ENCODE measurements at places on chromosomes 2 and 18. TPM values are rescaled to one million over a fixed set of nuclear protein-coding genes. Genes with fewer than 3 reads are reported as not detected.

- DNase-seq: no peak
Observed at GRCh38 chr2:197851451-197851850, 47.1 kb downstream of the PLCL1 start.

DNA sequence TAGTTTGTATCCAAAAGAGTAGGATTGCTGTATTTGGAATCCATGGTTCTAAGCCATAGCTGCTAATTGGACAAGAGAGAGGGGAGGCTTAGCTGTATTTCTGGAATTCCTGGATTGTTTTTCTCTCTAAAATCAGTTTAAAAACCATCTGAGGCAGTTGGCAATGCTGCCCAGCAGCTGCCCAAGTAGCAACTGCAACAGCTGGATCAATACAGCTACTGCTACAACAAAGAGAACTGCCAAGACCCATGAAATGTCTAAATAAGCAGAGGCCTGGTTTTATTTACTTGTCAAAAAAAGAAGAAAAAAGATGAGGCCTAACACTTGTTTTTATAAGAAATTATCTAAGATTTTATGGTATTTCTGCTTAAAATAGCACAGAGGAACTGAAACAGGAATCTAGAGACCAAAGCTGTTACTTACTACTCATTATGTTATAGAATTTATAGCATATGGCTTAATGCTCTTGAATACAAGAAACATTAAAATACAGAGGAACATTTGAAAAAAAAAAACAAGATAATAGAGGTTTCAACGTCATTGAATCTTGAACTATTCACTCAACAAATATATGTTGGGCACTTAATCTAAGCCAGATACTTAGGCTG lies 39.1 kb downstream of the TMEFF2 start:
- no peak for DNase-seq

Gene GULP1
- 68.8 TPM for total RNA-seq

Gene ERFE
- total RNA-seq: 2.5 TPM

Gene BAZ2B
- 82.6 TPM for total RNA-seq

Gene LRRC30
- total RNA-seq: not detected

Gene BMP10
- total RNA-seq: not detected

DNA sequence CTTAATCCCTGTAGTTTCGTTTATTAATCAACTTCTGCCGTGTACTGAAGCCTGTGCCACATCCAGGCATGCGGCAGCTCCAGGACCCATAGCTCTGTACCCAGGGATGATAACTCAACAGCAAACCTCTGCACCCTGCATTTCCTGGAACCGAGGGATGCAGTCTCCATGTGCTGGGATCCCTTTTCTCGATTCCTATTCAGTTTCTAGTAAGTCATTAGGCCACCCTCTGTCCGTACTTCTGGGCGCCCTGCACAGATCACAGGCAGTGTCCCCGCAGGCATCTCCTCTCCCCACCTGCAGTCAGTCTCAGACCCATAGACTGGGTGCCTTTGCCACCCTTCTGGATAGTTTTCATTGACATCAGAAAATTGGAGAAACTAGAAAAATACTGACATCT lies 18.8 kb downstream of the TMEM18 start:
- no peak for DNase-seq

GRCh38 chr2:14120376-14120775 lies 512.1 kb upstream of the LRATD1 start:
- no peak for DNase-seq

DNA sequence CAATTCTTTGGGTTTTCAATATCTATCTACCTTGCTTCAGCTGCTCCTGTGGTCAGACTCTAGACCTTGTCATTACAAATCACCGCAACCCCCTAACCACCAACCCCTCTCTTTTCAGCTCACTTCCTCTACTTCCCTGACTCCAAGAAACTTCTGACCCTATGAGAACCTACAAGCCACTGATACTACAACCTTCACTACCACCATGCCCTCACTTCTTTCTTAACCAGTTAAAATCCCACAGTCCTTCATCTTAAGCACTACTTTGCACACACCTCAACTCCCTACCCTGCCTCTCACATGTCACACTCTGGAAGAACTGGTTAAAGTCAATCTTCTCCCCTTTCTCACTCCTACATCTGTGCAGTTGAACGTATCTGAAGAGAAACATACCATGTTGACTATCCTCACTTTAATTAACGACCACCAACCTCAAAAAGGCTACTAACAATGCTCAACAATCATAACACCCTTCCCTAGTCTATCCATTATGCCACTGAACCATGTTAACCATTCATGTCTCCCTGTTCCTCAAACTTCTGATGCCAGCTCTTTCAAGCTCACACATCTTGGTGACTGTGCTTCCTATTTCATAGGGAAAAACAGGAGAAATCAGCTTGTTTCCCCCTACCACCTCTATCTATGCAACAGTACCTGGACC lies 12.6 kb downstream of the EIF2AK3 start:
- DNase-seq: no peak

- DNase-seq: no peak
Observed at GRCh38 chr2:52390651-52391050, 1358.7 kb upstream of the NRXN1 start.

DNA sequence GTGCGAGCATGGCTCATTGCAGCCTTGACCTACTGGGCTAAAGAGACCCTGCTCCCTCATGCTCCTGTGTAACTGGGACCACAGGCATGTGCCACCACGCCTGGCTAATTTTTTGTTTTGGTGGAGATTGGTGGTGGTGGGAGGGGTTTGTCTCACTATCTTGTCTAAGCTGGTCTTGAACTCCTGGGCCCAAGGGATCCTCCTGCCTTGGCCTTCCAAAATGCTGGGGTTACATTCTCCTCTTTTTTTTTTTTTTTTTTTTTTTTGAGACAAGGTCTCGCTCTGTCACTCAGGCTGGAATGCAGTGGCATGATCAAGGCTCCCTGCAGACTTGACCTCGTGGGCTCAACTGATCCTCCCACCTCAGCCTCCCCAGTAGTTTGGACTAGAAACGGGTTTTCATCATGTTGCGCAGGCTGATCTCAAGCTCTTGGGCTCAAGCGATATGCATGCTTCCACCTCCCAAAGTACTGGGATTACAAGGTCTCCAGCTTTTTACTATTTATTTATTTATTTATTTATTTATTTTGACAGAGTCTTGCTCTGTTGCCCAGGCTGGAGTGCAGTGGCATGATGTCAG lies 238.3 kb downstream of the MYCN start:
- no peak for DNase-seq

GRCh38 chr2:236592821-236593220 lies 23.2 kb downstream of the ACKR3 start:
- DNase-seq: no peak

DNA sequence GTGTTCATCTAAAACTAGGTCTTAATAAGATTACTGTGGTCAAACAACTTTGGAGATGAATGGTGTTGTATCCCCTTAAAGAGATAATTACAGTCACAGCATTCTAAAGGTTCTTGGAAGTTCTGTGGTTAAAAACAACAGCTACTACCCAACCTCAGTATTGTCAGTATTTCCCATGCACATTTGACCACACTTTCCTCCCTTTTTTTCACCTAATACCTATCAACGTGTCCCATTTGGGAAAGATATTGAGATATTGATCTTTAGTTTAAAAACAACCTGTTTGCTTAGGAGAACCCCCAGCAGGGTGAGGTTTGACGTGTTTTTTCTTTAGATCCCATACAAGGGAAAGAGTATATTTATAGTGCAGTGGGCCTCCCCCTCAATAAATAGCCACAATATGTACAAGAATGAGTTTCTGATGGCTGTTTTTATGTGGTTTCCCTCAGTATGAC lies 65.6 kb downstream of the WDR7 start:
- DNase-seq: no peak

GRCh38 chr18:48565105-48565504 lies 26.3 kb downstream of the CTIF start:
- DNase-seq: peak; percentile 59

Gene COLEC11
- total RNA-seq: 1.7 TPM

DNA sequence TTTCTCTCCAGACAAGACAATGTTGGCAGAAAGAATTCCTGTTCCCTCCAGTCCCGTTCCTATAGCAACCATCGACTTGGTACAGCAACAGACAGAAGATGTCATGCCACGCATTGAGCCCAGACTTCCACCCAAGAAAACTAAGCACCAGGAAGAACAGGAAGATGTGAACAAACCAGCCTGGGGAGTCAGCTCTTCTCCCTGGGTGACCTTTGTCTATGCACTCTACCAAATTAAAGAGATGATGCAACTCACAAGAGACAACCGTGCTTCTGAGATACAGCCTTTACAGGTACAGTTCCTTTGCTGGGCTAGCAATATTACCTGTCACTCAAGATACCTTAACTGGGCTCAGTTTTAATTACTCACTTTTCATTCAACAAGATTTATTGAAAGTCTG lies 37.1 kb downstream of the NEMP2 start:
- no peak for DNase-seq

DNA sequence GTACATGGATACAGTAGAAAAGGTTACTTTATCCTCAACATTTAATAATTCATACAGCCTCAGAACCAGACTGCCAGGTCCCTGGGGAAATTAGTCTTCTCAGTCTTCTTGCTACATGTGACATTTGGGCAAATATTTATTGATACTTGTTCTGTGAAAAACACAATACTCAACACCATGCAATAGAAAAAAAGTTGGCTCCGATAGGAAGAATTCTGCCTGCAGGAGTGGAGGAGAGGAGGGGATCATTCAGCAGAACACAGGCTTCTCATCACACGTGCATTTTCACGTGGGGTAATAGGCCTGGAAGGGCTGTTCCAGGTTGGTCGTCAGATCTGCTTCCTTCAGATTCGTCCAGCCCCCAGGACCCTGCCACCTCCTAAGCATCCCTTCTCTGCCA lies 58.4 kb upstream of the ACKR3 start:
- DNase-seq: no peak

- DNase-seq: no peak
Observed at GRCh38 chr2:205405752-205406151, 276.5 kb upstream of the NRP2 start.

- DNase-seq: no peak
Observed at GRCh38 chr18:12599966-12600365, 57.9 kb downstream of the SPIRE1 start.

Gene C2orf72
- 0.15 TPM for total RNA-seq

GRCh38 chr2:235204948-235205347 lies 253.1 kb downstream of the SH3BP4 start:
- no peak for DNase-seq

Data from aorta (tissue), 5 donors.